ENCODE measurements at places on chromosomes 5 and 9. TPM values are rescaled to one million over a fixed set of nuclear protein-coding genes. Genes with fewer than 3 reads are reported as not detected.
A peak's percentile ranks its signal among the peaks of the same experiment; 100 is the strongest.

DNA sequence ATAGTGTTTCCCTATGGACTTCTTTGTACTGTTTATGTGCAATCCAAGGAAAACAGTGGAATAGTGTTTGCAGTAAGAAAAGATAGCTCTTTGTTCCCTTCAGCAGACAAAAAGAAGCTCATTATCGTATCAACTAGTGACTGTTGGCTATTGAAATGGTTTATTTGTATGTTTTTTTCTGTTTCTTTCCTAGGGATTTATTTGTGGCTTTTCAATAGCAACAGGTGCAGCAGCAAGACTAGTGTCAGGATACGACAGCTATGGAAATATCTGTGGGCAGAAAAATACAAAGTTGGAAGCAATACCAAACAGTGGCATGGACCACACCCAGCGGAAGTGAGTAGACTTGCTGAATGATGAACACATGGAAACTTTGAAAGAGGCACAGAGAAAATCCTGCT, 65.1 kb downstream of the SLC44A1 start:
- H3K4me1 ChIP-seq, result peaks cover 30% of the 10 kb centered on the region
- H3K36me3 ChIP-seq, result no peaks in the 10 kb centered on the region
- H3K4me3 ChIP-seq, result no peak overlapping the region

The JAKMIP2 gene
- 36.8 TPM for total RNA-seq

The HRCT1 gene
- not detected for total RNA-seq

The CORO2A gene
- 9.5 TPM for total RNA-seq

DNA sequence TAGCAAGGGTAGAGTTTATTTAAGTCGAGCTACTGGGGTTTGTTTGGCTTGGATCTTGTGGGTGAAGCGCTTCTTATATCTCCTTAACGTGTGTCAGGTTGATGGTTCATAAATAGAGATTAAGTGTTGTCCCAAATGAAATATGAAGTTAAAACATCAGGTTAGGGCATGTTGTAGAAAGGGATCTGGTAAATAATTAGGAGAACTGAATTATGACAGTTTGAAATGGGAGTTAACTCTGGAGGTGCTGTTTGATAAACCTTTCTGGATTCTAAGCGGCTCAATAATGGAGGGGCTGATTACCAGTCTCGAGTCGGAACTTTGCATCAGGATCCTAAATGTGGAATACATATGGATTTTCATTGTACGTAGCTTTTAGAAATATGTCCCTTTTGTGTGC, 717.0 kb upstream of the WWC1 start:
- peak overlapping the region; percentile 84 for H3K4me3 ChIP-seq
- no peak overlapping the region for H3K27ac ChIP-seq
- no peak for DNase-seq
- H3K27me3 ChIP-seq, result peaks cover 39% of the 10 kb centered on the region
- no peaks in the 10 kb centered on the region for H3K36me3 ChIP-seq
- H3K4me1 ChIP-seq, result peaks cover 89% of the 10 kb centered on the region

DNA sequence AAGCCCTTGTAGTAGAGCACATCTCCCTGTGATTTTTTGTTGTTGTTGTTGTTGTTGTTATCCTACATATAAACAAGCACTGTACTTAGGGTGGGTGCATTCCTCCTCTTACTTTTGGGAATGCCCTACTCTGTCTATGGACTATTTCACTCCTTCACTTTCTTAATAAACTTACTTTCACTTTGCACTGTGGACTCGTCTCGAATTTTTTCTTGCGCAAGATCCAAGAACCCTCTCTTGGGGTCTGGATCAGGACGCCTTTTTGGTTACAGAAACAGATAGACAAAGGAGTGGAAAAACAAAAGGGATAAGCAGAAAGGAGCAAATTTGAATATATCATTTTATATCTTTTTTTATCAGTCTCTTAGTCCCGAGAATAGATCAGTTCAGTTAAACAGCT, 14.4 kb upstream of the PAIP1 start:
- H3K27me3 ChIP-seq, result no peaks in the 10 kb centered on the region
- H3K4me3 ChIP-seq, result no peak overlapping the region
- H3K27ac ChIP-seq, result no peak overlapping the region
- H3K4me1 ChIP-seq, result no peaks in the 10 kb centered on the region
- DNase-seq, result no peak
